Right renal cortex interstitium (tissue), 3 donors: ENCODE measurements at places on chromosomes 13 and 19.

- DNase-seq: no peak
Observed at GRCh38 chr19:58557221-58558065, 968 bp downstream of the UBE2M start.

GRCh38 chr13:104691767-104692467, 1625.7 kb upstream of the SLC10A2 start:
- DNase-seq: no peak

GRCh38 chr19:33201886-33202545, 7.9 kb downstream of the LRP3 start:
- no peak for DNase-seq

DNA sequence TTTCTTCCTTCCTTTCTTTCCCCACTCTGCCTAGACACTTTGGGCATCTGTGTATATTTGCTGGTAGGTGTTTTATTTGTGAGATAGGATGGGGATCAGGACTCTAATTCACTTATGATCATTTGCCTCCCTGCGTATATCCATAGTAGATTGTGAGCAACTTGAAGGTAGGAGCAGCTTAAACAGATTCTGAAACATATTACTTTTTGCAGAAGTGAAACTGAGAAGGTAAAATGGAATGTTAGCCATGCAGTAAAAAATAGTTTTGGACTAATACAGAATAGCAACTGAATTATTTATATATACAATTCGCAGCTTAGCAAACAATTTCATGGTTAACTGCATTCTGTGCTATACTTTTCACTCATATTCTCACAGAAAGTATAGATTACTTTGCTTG, 38.7 kb downstream of the RNF6 start:
- no peak for DNase-seq

- no peak for DNase-seq
Observed at GRCh38 chr19:19526581-19527370, 1.9 kb upstream of the YJEFN3 start.

- no peak for DNase-seq
Observed at GRCh38 chr13:109667807-109668291, 118.5 kb downstream of the IRS2 start.

- no peak for DNase-seq
Observed at GRCh38 chr19:34493038-34493648, 11.6 kb downstream of the WTIP start.
